ENCODE measurements at places on chromosomes 13 and 19. TPM values are rescaled to one million over a fixed set of nuclear protein-coding genes. Genes with fewer than 3 reads are reported as not detected.

DNA sequence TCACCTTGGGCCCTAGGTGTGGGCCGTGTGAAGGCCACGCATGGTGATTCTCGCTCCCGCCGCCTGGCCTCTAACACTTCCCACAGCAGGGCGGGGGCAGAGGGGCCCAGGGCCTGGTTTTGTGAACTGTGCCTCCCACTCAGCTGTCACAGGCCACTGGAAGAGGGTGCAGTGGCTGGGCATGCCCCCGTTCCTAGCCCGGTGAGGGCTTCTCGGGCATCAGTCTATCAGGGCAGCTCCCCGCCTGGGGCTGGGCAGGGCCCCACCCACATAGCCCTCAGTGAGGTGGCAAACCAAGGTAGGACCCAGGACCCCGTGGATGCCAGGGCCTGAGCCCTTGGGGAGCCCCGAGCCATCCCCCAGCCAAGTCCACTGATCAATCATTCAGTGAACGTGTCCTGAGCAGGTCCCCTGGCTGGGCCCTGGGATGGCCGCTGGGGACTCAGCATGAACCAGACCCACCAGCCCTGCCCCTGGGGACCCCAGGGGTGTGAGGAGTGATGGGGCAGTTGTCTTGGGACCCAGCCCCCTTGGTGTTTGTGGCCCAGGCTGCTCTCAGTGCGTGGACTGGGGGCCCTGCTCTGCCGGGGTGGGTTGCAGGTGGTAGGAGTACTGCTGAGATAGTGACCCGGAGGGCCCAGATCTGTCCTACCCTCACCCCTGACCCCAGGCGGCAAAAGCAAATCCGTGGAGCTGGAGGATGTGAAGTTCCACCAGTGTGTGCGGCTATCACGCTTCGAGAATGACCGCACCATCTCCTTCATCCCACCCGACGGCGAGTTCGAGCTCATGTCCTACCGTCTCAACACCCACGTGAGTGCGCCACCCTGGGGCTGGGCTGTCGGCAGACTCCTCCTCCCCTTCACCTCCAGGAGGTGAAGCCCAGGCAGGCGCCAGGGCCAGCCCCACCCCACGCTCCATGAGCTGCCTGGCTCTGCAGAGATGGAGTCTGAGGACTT lies 29.4 kb downstream of the AP1M1 start:
- no peak for DNase-seq

- DNase-seq = no peak
These were observed 77.5 kb downstream of the SERP2 start for GRCh38 chr13:44451126-44451525.

DNA sequence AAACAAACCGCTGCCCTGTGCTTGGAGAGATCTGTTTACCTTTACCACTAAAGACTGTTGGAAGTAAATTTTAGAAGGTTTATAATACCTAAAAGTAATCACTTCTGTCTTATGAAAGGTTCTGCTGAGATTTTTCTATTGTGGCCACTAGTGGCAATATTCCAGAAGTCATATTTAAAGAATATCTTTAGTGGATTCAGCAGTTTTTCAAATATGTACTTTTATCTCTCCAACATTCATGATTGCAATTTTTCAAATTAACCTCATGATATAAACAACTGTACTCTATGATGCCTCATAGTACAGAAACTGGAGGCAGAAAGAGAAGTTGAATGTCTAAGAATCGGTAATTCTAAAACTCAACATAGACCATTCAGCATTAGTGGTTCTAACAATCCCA lies 53.2 kb upstream of the USPL1 start:
- DNase-seq = no peak

- no peak for DNase-seq
These were observed 1228.9 kb upstream of the MIR17HG start for GRCh38 chr13:90118467-90119071.

GRCh38 chr13:90365130-90365529 lies 982.4 kb upstream of the MIR17HG start:
- DNase-seq = no peak

DNA sequence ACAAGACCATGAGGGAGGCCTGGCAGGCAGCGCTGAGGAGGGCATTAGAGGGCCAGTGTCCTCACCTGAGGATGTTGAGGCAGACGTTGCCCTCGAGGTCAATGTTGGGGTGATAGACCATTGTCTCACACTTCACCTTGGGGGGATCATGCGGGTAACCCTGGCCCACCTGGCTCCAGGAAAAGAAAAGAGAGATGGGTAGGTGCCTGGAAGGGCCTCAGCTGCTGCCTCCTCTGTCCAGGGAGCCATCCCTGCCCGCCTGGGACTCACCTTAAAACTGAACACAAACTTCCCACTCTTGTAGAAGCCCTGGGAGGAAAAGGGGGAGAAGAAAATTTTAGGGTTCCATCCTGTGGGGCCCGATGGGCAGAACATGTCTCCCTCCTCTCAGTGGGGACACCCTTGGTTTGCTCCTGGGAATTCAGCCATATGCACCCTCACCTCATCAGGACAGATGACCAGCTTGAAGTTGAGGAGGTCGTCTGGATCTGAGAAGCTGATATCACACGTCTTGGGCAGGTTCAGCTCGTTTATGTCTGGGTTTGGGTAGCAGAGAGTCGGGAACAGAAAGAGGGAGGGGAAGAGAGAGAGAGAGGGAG lies 1.7 kb downstream of the UBE2M start:
- no peak for DNase-seq

DNA sequence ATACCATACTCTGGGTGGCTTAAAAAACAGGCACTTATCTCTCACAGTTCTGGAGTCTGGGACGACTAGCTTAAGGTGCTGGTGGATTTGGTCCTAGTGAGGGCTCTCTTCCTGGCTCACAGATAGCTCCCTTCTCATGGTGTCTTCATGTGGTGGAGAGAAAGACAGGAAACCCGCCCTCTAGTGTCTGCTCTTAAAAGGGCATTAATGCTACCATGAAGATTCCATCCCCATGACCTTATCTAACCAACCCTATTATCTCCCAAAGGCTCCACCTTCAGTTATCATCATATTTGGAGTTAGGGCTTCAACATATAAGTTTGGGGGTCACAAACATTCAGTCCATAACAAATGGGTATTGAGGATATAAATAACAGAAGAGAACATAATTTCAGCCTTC lies 139.4 kb downstream of the HS6ST3 start:
- DNase-seq = no peak

Gene CFD
- total RNA-seq = 147 TPM

DNA sequence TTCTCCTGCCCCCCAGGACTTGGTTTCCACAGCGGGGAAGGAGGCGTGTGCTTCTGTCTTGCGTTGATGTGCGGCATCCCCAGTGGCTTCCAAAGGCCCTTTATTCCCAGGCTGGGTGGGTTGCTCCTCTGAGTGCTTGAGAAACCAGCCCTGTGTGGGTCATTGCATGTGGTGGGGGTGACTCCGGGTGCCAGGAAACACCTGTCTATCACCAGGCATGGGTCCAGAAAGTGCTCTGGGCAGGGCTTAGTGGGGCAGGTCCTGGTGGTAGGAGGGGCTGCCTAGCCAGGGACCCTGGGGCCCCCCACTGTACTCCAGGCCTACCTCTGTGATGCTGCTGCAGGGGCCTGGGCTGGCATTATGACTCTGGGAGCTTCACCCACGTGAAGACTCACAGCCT lies 9.6 kb downstream of the DDA1 start:
- DNase-seq = no peak

Gene ELOF1
- total RNA-seq = 14.7 TPM

Gene PDX1
- 0.16 TPM for total RNA-seq

DNA sequence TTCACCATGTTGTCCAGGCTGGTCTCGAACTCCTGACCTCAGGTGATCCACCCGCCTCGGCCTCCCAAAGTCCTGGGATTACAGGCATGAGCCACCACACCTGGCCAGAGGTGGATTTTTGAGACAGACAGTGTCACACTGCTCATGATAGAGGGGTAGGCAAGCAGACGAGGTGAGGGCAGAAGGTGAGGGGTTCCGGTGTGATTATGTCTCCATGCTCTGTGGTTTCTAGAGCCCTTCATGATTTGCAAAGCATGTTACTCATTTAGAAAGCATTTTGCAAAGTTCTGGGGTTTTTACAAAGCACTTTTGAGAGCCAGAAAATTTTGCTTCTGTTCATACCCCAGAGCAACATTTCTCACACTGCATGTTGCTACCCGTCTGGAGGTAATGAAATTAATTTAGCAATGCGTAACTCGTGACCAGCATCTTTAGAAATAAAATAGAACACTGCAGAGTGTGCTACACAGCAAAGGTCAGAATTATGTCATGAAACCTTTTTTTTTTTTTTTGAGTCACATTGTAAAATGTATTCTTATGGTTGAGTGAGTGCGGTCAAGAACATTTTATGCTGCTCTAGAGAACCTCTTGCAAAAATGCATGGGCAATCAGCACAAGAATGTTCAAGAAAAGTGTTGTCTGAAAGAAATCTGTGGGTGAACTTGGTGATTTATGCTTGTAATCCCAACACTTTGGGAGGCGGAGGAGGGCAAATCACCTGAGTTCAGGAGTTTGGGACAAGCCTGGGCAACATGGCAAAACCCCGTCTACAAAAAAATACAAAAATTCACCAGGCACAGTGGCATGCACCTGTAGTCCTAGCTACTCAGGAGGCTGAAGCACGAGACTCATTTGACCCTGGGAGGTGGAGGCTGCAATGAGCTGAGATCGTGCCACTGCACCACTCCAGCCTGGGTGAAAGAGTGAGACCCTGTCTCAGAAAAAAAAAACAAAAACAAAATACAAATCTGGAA lies 58.0 kb downstream of the MAP4K1 start:
- DNase-seq = no peak

DNA sequence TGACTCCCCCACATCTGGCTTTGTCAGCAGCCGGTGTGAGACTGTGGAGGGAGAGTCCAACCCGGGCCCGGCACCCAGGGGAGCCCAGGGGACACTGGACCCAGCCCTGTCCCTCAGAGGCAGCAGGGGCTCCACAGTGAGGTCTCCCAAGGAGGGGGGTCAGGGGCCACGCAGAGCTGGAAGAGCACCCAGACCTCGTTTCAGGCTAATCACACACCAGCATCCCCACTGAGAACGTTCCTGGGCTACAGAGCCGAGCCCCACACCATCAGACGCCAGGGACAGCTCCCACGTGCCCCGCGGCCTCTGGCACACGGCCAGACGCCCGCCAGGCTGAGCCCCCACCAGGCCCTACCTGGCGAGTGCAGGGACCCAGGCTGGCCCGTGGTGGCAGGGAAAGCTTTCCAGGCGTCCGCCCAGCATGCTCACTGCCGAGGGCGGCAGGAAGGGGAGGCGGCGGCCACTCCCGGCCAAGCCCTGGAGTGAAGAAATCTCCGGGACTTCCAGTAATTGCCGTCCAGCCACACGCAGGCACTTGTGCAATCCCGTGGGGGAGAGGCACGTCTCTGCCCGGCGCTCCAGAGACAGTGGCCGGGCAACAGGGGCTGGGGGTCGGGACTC lies 19.2 kb downstream of the SBNO2 start:
- DNase-seq = peak; percentile 89

GRCh38 chr19:5144545-5145179 lies 175.7 kb downstream of the KDM4B start:
- no peak for DNase-seq

DNA sequence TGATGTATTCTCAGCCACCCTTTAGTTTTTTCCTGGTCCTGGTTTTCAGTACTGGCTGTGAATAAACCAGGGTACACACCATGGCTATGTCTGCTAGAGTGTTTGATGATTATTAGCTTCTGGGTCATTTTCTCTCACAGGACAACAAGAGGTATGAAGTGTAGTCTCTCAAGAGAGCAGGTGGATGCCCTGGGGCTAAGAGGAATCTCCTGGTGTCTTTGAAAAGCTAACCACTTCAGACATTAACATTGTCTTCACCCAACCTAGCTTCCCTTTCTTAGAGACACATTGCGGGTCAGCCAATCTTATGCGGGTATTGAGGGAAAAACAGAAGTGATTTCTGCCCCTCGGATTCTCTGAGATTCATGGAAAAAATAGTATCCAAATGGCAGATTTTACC lies 1.6 kb downstream of the ZNF730 start:
- DNase-seq = no peak

GRCh38 chr19:5406816-5407215 lies 48.4 kb upstream of the ZNRF4 start:
- no peak for DNase-seq

- no peak for DNase-seq
These were observed 205.3 kb downstream of the RAP2A start for GRCh38 chr13:97639236-97639635.

GRCh38 chr13:98272549-98272948 lies 95.5 kb upstream of the RNF113B start:
- DNase-seq = no peak

GRCh38 chr19:12092956-12093355 lies 28.4 kb downstream of the ZNF844 start:
- no peak for DNase-seq

GRCh38 chr13:31350560-31350959 lies 150.8 kb downstream of the B3GLCT start:
- no peak for DNase-seq

DNA sequence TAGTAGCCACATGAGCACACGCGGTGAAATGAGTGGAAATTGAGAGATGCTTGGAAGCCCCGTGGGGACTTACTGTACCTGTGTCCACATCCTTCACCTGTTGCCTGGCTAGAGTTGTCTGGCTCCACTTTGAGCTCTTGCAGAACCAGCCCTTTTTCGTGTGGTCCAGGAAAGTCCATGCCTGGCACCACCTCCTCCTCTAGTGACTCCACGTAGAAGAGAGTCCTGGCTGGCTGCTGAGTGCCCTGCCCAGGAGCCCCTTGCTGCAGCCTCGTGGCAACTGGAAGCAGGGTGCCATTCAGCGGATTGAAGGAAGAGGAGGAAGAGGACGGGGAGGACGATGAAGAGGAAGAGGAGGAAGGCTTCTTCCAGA lies 515 bp upstream of the ATXN8OS start:
- DNase-seq = no peak

DNA sequence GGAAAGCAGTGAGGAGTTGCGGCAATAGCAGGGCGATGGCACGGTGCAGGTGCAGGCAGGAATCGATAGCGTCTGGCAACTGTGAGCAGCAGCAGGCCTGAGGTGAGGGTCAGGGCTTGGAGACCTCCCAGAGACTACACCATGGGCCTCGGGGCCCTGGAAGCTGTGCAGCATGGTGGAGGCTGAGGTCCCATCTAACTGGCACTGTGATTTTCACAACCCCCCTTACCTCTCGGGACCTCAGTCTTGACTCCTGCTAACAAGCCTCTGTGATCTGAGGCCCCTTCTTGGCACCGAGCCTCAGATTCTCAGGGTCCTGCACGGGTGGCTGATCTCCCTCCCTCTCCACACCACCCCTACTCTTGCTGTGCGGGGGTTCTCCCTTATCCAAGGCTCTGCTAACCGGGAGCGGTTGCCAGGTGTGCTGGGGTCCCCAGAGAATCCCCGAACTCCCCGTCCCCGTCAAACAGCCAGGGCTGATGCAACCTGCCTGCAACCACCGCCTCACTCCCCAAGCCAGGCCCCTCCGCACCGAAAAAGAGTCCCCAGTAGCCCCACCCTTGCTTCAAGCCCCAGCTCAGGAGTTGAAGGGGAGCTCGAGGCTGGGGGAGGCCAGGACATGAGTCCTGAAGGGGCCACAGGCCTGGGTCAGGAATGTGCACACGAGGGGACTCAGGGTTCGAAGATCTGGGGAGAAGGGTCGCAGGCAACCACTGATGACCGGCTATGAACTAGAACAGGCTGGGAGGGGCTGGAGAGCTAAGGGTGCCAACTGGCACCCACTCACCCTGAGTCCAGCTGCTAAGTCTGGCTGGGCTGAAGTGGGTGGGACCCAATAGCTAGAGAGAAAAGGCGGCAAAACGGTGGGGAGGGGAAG lies 4.8 kb upstream of the ATF5 start:
- peak; percentile 33 for DNase-seq

- peak; percentile 72 for DNase-seq
These were observed 13.8 kb downstream of the OR7D4 start for GRCh38 chr19:9205501-9206113.

- no peak for DNase-seq
These were observed 8.7 kb downstream of the MARCHF2 start for GRCh38 chr19:8421484-8422461.

Measured in transverse colon (tissue), 4 donors.